ENCODE measurements at places on chromosomes 7 and 10. TPM values are rescaled to one million over a fixed set of nuclear protein-coding genes. Genes with fewer than 3 reads are reported as not detected.

DNA sequence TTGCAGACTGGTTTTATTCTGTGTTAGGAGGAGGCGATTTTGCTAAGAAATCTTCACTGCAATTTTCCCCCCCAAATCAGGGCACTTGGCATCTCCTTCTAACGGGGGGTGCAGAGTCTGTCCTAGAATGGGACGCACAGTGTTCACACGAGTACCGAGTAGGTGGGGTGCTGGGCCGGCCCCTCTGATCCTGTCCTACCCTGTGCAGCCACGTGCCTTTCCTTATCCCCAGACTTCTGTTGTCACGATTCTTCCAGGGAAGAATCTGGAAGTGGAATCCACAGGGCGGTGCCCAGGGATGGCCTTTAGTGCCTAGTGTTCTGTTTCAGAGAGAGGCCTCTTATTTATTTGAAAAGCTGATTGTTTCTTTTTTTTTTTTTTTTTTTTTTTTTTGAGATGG, 16.4 kb downstream of the CUX1 start:
- DNase-seq, result no peak

Gene ITPRID1
- total RNA-seq, result not detected

GRCh38 chr10:1525354-1526162, 211.8 kb downstream of the ADARB2 start:
- no peak for DNase-seq

Gene NUTM2A
- total RNA-seq, result 1.3 TPM

- DNase-seq, result no peak
These were observed 652 bp downstream of the HMX2 start for GRCh38 chr10:123148414-123149161.

DNA sequence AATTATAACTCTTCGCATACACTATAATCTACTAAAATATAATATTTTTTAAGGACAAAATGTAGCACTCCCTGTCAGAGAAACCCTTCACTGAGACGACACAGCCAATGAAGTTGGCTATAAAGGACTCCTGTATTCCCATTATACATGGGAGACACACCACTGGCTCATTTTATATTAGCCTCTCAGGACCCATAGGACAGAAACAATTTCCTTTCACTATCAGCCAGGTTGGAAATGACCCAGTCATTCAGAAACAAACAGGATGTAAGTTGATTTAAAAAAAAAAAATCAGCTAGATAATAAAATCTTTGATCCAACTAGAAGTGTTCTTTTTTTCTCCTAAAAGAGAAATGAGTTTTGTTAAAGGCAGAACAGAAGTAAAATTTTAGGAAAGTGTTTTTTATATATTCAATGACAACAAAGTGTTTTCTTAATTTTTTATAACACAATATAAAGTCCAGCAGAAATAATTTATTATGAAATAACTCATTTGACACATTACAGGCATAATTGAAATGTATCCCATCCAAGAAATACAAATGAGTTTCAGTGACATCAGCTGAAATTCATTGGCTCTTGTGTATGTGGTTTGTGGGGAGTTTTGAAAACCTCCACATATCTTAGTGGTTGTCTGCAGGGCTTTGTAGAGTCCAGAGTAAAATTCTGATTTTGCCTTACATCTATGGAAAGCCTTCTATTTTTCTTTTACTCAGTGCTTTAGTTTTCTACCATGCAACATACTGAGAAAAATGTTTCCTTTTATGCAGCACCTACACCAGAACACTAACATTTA, 64.1 kb downstream of the CTTNBP2 start:
- DNase-seq, result no peak

Gene ADAM8
- total RNA-seq, result 137 TPM

Gene PPP1R17
- total RNA-seq, result not detected

Gene GIMAP2
- 0.25 TPM for total RNA-seq

DNA sequence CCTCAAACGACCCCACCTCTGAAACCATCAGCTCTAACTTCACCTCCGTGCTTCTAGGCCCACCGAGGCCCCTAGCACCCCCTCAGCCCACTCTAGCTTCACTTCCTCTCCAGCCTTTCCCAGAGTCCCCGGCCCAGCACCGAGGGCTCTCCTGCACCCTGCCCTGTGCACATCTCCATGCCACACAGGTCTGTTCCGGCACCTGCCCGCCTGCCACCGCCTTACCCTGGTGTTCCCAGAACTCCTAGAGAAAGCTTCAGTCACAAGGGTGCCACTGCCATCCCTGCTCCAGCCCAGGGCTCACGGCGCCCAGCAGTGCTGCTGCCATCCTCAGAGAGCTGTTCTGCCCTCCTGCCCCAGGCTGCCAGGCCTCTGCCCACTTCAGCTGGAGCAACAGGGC, 61.3 kb upstream of the INSIG1 start:
- DNase-seq, result no peak

DNA sequence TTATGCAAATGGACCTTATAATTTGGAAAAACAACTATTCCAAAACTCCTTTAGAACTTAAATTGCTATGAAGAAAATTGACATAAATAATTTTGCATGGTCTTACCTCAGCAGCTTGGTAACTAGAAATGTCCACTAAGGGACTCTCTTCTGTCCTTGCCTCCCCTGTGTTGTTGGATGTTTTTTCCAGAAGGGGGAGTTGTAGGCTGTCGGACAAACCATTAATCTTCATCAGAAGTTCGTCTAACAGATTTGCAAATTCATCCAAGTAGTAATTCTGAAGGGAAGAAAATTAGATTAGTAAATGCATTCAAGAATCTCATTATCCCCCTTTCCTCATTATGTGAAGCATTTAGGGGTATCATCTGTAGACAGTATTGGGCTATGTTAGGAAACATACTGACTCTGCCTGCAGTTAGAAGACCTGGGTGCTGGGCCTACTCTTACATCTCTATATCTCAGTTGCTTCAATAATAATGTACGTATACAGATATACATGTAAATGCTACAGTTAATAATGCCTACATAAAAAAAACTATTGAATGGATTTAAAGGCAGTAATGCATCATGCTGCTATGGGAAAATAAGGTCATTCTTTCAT, 155.6 kb downstream of the PKD1L1 start:
- DNase-seq, result no peak

Gene SPDYE11
- not detected for total RNA-seq

DNA sequence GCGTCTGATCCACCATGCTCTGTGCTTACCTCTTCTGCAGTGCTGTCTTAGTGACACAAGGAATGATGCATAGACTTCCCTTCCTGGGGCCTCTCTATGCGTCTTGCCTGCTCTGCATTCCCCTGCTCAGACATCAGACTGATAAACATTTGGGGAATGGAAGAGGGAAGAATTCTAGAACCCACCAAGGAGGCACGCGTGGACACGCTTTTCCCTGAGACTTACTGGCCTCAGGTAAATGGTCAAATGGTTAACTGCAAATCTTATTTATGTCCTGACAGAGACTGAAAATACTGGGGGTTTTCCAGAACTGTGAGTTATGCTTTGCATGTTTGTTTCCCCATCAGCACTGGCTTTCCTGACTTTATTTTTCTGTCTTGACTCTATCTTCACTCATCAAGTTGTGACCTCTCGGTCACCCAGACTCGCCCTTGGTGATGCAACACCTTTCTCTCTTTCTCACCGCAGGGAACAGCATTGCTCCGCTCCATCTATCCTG, 285.9 kb upstream of the FZD8 start:
- DNase-seq, result peak; percentile 50

DNA sequence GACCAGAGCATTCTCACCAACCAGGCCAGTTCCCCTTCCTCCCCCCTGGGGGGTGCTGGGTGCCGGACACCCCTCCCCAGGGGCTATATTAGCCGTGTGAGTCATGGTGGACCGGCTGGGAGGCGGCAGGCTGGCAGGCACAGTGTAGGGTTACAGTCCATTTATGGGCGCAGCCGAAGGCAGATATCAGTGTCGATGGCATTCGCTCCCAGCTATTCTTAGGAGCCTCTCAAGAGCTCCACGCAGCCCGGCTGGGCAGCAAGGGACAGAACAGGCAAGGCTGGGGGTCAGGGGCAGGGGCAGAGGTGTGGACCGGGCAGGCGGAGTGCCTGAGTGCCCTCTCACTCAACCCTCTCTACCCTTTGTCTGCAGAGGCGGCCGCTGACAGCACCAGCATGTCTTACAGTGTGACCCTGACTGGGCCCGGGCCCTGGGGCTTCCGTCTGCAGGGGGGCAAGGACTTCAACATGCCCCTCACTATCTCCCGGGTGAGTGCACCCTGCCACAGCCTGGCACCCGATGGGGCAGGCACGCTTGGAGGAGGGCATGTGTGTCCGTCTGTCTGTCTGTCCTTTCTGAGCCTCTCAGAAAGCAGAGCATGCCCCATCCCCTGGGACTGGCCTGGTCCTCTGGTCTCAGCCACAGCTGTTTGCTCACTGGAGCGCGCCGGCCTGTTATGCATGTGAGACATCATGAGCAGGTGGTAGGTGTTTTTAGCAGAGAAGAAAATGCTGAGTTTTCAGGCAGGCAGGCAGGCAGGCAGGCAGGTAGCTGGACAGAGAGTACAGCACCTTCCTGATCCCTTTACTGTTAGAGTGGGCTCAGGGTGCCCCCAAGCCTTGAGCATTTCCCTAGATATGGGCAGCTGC, at the start of gene LDB3:
TSS of gene LDB3 (plus strand) at position 215 of the 869 bp plus-strand sequence. CDS start at position 396, 181 bp downstream.
- DNase-seq, result no peak

Gene LRRN3
- total RNA-seq, result not detected

DNA sequence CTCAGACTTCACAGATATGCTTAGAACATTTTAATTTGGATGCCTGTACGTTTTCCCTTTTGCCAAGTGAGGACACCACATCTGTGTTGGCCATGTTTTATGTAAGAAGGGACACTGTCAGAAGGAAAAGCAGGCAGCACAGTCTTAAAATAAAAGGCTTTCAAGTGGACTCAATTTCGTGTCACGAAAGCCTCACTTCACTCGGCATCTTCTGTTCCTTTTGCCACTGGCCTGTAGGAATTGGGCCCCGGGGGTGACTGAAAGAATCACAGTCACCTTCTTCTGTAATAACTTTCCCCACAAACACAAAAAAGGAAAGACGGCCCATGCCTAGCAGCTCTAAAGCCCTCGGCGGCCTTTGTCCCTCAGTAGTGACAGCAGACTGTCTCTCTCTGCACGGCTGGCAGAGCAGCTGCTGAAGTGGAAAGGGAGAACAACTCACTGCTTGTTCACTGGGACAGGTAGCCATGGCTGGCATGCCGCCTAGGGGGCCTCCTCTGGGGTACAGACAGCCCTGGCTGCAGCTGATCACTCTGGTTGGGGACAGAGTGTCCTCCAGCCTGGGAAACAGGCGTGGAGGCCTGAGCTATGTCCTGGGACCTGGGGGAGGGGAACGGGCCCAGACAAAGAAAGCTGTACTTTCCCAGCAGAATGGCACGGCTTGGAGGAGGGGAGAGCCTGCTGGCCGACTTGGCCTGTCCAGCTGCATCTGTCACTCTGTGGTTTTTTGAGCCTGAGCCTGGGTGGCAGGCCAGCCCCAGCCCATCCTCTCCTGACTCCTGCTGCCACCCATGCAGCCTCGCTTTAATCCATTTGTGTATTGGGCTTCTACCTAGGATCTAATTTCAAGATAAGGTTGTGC, 4.4 kb downstream of the RASSF4 start:
- no peak for DNase-seq

DNA sequence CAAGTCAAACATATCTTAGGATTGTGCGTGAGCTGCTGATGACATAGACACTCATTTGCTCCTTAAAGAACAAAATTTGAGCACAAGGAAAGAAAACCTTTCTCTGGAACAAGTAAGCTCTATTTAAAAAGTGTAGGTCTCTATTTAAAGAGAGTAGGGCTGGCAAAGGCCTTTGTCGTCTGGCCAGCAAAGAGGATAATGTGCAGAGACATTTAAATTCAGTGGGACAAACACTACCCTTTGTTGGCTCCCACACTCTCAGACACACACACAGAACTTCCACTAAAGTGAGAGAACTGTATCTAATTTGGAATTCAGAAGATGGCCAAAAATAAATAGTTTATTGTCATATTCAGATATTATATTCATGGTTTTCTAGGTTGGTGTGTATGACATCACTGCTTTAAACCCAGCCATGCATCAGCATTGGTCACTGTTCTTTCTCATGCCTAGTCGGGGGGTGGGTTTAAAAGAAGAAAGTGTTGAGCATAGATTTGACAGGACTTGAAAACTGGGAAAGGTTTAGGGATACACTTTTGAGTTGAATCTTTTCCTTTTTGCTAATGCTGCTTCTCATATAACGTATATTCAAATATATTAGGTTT, 49.5 kb upstream of the HDAC9 start:
- no peak for DNase-seq

- no peak for DNase-seq
These were observed 2.8 kb downstream of the RSBN1L start for GRCh38 chr7:77699056-77699455.

DNA sequence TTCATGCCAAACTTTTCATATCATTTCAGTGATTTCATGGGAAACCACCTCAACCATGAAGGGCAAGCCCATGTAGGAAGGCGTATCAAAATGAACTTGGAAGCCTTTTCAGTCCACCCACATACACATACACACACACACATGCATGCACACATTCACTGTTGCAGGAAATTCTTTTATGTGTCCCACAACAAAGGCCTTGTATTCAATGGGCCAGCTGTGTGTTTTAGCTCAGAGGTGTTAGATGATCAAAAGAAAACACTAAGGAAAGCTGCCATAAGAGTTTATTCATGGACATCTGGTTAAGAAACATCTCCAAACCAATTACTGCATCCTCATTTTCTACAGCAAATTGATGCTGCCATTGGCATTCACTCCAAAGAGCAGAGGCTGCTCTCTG, 74.4 kb upstream of the STK17A start:
- no peak for DNase-seq

- DNase-seq, result no peak
These were observed 66.8 kb downstream of the MAD1L1 start for GRCh38 chr7:2165610-2166594.

Gene HYCC1
- 53.0 TPM for total RNA-seq

GRCh38 chr7:19899529-19899928, 126.1 kb upstream of the TMEM196 start:
- no peak for DNase-seq

GRCh38 chr7:81457852-81458522, 311.9 kb downstream of the HGF start:
- no peak for DNase-seq

DNA sequence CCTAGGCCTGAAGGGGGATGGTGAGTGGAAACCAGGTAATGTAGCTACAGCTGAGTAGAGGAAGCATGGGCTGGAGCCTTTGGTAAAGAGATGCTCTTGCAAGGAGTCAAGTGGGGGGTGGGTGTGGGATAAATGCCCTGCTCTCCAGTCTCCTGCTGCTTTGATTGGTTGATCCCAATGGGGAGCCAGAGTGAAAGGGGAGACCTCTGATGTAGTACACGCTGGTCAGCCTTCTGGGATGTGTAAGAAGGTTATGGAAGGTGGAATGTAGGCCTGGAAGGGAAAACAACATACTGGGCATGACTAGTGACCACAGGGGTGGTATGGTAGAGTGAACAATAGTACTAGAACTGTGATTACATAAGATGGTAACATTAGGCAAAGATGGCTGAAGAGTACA, 44.3 kb downstream of the TET1 start:
- no peak for DNase-seq

Gene C10orf90
- total RNA-seq, result not detected

Gene AUTS2
- total RNA-seq, result 7.4 TPM

- DNase-seq, result no peak
These were observed 572 bp downstream of the AGK start for GRCh38 chr7:141551782-141552181.

GRCh38 chr7:136234040-136234439, 256.9 kb upstream of the MTPN start:
- DNase-seq, result no peak

All from foreskin keratinocyte (primary cell).